ENCODE measurements at places on chromosomes 11 and 22. TPM values are rescaled to one million over a fixed set of nuclear protein-coding genes. Genes with fewer than 3 reads are reported as not detected.

Gene LAYN
- total RNA-seq: 65.8 TPM

DNA sequence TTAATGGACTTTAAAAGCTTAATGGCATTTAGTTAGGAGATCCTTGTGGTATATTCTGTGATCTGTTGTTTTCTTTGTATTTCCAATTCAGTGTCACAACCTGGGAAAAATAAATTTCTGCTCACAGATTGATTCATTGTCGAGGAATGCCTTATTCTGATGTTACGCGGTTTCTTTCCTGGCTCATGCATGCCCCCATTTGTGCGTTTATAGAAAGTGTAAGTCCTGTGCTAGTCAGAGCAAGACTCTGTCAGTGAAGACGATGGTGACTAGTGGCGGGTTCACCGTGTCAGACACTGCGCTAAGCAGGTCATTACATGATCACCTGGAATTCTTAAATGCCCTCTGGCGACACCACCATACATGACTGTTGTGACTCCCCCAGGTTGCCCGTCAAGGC lies 169.4 kb downstream of the TBC1D22A start:
- no peaks in the 10 kb centered on the region for H3K36me3 ChIP-seq
- no peak overlapping the region for H3K4me3 ChIP-seq
- H3K4me1 ChIP-seq: no peaks in the 10 kb centered on the region
- H3K27ac ChIP-seq: no peak overlapping the region

- DNase-seq: peak; percentile 58
- peaks cover 13% of the 10 kb centered on the region for H3K27me3 ChIP-seq
- H3K27ac ChIP-seq: no peak overlapping the region
- H3K4me1 ChIP-seq: peaks cover 5% of the 10 kb centered on the region
- H3K4me3 ChIP-seq: no peak overlapping the region
These were observed 115.8 kb upstream of the FGF3 start for GRCh38 chr11:69934861-69935494.

Gene LDHAL6A
- not detected for total RNA-seq

Gene MALAT1
- 11,138 TPM for total RNA-seq

Gene BEST1
- 0.83 TPM for total RNA-seq

DNA sequence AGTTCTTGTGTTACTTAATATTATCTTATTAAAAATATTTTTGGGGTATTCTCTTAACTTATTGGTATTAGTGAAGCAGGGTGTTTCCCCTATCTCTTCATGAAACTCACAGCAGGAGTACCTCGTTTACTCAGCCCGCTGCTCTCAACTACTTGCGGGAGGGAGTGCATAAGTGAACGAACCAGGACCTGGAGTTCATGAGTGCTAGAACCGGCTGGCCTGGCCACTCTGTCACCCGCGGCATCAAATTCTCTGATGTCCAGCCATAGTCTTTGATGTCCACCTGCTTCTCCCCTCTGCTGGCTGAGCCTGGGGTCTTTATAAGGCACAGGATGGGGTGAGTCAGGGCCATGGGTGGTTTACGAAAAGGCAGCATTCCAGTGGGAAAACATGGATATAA lies 216.7 kb upstream of the ANO5 start:
- H3K36me3 ChIP-seq: no peaks in the 10 kb centered on the region
- no peak for DNase-seq
- H3K27ac ChIP-seq: no peak overlapping the region
- no peak overlapping the region for H3K4me3 ChIP-seq

DNA sequence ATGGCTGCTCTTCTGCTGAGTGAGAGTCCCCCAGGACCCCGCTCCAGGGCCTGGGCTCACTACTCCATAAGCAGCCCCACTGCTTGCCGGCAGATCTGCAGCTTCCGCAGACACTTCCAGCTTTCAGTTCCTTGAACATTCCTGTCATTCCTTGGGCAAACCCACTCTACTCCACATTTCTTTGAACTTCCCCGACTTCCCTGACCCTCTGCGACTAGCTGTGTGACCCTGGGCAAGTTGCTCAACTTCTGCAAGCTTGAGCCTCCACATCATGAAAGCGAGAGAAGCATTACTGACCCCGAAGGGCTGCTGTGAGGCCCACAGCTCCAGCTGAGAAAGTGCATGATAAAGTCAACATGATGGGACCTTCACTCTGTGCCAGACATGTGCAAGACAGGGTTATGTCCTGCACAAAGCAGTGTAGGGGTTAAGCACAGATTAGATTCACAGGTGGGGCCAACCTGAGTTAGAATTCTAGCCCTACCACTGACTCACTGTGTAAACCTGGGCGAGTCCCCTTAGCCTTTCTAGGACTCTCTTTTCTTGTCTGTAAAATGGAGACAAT lies 51.8 kb downstream of the THAP12 start:
- no peak overlapping the region for H3K4me3 ChIP-seq
- H3K27ac ChIP-seq: no peak overlapping the region
- H3K4me1 ChIP-seq: no peaks in the 10 kb centered on the region
- no peak for DNase-seq
- no peaks in the 10 kb centered on the region for H3K27me3 ChIP-seq

GRCh38 chr11:123391646-123392348 lies 38.3 kb upstream of the GRAMD1B start:
- H3K27ac ChIP-seq: no peak overlapping the region
- no peak overlapping the region for H3K4me3 ChIP-seq
- H3K27me3 ChIP-seq: no peaks in the 10 kb centered on the region
- no peak for DNase-seq
- H3K4me1 ChIP-seq: no peaks in the 10 kb centered on the region

DNA sequence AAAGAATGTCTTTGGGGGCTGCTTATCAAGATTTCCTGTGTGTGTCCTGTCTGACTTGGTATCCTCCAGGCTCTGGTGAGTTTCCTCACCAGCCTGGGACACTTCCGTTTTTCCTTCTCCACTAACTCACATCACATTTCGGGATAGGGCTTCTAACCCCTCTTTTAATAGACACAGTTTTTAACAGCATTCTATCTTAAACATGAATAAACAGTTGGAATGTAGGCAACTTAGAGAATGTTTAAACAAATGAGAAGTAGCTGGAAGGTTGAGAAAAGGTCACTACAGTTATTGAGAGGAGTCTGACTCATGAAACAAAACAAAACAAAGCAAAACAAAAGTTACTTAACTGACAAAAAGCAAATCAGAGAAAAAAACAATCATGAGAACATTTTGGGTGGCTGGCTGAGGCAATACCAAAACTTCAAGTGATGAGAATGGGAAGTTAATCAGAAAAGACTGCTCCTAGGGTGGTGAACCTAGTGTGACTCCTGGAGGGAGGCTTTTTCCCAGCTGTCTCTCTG lies 64.7 kb upstream of the CTSC start:
- H3K36me3 ChIP-seq: no peaks in the 10 kb centered on the region
- peak overlapping the region; percentile 18 for H3K27ac ChIP-seq
- no peak overlapping the region for H3K4me3 ChIP-seq
- H3K27me3 ChIP-seq: no peaks in the 10 kb centered on the region
- DNase-seq: no peak
- H3K4me1 ChIP-seq: peaks cover 27% of the 10 kb centered on the region

DNA sequence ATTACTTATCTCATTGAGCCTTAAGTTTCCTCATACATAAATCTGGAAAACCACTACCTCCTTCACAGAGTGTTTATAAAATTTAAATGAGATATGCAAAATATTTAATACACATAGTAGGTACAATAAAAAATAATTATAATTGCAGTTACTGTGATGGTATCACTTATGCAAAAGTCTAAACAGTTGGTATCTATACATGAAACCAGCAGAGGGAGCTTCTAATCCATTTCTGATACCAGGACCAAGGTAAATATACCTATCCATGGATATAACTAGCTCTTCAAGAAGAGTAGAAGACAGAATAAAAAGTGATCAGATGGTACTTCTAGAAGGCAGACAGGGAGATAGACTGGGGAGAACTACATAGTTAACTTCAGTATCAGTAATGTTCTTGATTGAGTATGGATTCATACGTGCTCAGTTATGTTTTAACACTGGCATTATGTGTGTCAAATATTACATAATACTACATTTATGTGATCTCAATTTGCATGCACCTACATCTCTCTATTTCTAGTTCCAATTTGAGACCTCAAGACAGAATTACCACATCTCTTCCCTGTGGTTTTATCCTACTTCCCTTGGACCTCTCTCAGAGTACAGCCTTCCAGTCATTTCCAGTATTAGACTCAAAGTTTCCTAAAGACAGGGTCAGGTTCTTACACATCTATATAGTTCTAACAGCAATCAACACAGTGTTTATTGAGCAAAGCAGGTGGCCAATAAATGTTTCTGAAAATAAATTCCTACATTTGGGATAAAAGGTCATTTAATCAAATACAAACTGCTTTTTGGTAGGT lies 13.7 kb upstream of the TSG101 start:
- no peak for DNase-seq
- H3K36me3 ChIP-seq: no peaks in the 10 kb centered on the region
- H3K27ac ChIP-seq: no peak overlapping the region
- no peaks in the 10 kb centered on the region for H3K27me3 ChIP-seq

GRCh38 chr11:7665473-7666291 lies 7.6 kb downstream of the CYB5R2 start:
- no peaks in the 10 kb centered on the region for H3K27me3 ChIP-seq
- DNase-seq: peak; percentile 87
- no peak overlapping the region for H3K4me3 ChIP-seq

GRCh38 chr11:123214940-123215339 lies 19.9 kb upstream of the CLMP start:
- no peak for DNase-seq
- no peak overlapping the region for H3K4me3 ChIP-seq
- no peaks in the 10 kb centered on the region for H3K36me3 ChIP-seq
- H3K27me3 ChIP-seq: no peaks in the 10 kb centered on the region
- no peaks in the 10 kb centered on the region for H3K4me1 ChIP-seq
- H3K27ac ChIP-seq: no peak overlapping the region

Gene LMO1
- 1.8 TPM for total RNA-seq

GRCh38 chr11:88175569-88176075 lies 379 bp upstream of the RAB38 start:
- peaks cover 34% of the 10 kb centered on the region for H3K4me1 ChIP-seq
- DNase-seq: no peak
- no peaks in the 10 kb centered on the region for H3K36me3 ChIP-seq
- H3K4me3 ChIP-seq: peak overlapping the region; percentile 39
- H3K27me3 ChIP-seq: no peaks in the 10 kb centered on the region

All from sigmoid colon (tissue), 7 donors.